ENCODE measurements at places on chromosomes 3 and 15.

- DNase-seq: no peak
These were observed 557 bp downstream of the DENND4A start for GRCh38 chr15:65791335-65792137.

DNA sequence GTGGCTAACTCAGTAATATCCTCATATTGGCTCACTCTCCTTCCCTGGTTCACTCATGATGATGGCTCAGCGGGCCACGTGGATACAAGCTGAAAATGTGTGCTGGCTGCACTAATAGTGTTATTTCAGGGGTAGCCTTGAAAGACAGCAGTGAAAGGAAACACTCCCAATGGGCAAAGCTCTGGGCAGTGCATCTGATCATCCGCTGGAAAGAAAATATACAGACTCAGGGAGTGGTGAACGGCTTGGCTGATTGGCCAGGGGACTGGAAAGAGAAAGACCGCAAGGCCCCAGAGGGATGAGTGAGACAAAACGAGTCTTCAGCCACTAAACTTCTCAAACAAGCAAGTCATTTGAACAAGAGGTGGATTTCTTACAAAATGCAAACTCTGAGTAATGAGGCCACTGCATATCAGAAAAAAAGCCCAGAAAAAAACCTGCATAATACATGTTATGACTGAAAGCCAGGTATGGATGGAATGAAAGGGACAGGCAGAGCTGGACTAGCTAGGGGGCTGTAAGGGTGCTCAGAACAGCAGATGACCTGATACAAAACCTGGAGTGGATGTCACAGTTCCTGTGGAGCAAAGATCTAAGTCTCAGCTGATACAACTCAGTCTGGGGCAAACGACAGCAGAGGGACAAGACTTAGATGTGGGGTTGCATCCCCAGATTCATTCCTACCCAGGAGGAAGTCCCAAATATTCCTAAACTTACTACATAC lies 33.3 kb downstream of the CMTM6 start:
- DNase-seq: no peak

GRCh38 chr3:14151471-14152083 lies 26.7 kb downstream of the TMEM43 start:
- DNase-seq: no peak

GRCh38 chr3:127689266-127689860 lies 16.6 kb downstream of the ABTB1 start:
- DNase-seq: no peak

DNA sequence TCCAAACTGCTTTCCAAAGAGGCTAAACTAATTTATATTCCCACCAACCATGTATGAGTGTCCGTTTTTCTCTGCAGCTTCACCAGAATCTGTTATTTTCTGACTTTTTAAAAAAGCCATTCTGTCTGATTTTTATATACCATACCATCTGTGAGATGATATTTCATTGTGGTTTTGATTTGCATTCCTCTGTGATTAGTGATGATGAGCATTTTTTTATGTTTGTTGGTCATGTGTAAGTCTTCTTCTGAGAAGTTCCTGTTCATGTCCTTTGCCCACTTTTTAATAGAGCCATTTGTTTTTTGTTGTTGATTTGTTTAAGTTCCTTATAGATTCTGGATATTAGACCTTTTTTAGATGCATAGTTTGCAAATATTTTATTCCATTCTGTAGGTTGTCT lies 179.4 kb upstream of the ALCAM start:
- no peak for DNase-seq

- no peak for DNase-seq
These were observed 388.1 kb downstream of the FGF12 start for GRCh38 chr3:192339214-192339613.

- DNase-seq: no peak
These were observed 410.5 kb downstream of the LSAMP start for GRCh38 chr3:116034794-116035193.

DNA sequence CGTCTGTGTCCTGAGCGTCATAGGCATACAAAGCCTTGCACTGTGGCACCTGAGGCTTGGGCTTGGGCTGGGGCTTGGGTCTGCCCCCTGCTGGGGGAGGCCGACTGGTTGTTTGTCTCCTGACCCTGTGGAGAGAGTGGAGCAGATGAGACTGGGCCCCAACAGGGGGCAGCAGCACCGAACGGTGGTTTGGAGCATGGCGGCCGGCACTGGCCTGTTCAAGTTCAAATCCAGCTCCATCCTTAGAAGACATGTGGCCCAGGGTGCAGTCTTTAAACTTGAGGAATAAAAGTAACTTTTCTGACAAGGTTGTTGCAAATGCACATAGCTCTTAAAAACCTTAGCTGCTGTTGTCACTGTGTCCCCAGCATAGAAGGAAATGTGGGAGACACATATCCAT lies 33.3 kb downstream of the CCNB2 start:
- no peak for DNase-seq

DNA sequence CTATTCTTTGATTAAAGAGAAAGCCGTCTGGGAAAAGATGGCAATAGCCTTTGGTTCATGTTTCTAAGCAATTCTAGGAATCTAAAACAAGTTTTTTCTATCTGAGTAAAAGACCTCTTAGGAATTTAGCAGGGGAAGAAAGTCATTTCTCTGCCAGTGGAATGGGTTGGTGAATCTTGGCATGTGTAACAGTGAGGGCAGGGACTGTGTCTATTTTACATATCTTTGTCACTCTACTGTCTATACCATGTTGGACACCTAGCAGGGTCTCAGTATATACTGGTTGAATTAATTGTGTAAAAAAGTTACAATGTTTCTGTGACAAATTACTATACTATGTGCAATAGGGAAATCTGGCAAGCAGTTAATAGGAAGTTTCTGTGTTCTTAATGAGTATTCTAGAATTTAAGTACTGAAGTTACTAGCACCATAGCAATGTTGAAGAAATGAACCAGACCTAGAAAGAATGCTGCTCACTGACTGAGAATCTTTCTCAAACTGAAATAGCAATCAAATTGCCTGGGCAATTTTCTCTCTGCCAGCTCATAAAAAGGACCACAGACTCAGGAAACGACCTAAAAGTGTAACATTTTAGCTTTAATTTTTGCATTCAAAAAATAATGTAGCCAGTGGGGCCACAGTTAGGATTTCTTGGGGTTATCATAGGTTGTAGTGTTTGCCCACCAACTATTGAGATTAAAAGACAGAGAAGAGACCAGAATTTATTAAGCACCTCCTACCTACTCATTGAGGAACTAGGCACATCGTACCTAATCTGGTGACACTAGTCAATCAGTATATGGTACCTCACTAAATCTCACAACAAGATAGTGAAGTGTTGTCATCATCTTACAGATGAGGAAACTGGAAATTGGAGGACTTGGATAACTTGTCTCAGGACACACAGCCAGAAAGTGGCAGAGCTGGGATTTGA lies 56.2 kb upstream of the LEKR1 start:
- DNase-seq: no peak

GRCh38 chr3:156448300-156448699 lies 106.6 kb downstream of the SSR3 start:
- peak; percentile 5 for DNase-seq

DNA sequence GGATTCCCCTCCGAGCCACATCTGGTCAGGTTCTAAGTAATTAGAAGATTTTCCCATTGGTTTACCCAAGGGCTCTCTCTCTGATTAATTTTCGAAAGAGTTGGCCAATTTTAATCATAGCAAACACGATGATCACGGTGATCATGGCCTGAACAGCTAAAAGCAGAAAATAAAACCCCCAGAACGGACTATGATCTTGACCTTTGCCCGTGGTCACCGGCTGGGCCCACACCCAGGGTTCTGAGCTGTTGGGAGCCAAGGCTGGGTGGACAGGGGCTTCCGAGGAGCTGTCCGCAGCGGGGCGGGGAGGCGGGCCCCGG lies 2.6 kb downstream of the GP5 start:
- no peak for DNase-seq

DNA sequence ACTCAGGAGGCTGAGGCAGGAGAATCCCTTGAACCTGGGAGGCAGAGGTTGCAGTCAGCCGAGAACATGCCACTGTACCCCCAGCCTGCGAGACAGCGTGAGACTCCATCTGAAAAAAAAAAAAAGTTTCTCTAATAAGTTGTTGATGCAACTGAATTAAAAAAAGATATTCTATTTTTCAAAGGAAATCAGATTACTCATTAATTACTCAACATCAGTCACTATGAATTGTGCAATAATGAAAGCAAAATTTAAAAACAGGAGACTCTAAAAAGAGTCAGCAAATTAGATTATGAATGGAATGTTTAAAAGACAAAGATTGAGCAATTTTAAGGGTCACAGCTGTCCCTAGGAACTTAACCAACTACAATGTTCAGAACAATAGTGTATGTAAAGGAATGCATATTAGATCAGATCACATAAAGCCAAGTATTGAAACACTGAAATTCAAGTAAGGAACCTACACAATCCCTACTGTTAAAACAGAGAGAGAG lies 60.2 kb upstream of the SLC4A7 start:
- no peak for DNase-seq
